ENCODE measurements at places on chromosomes 11 and 22.

- no peak for DNase-seq
Observed at GRCh38 chr22:27045103-27045947, 387.9 kb downstream of the MIAT start.

DNA sequence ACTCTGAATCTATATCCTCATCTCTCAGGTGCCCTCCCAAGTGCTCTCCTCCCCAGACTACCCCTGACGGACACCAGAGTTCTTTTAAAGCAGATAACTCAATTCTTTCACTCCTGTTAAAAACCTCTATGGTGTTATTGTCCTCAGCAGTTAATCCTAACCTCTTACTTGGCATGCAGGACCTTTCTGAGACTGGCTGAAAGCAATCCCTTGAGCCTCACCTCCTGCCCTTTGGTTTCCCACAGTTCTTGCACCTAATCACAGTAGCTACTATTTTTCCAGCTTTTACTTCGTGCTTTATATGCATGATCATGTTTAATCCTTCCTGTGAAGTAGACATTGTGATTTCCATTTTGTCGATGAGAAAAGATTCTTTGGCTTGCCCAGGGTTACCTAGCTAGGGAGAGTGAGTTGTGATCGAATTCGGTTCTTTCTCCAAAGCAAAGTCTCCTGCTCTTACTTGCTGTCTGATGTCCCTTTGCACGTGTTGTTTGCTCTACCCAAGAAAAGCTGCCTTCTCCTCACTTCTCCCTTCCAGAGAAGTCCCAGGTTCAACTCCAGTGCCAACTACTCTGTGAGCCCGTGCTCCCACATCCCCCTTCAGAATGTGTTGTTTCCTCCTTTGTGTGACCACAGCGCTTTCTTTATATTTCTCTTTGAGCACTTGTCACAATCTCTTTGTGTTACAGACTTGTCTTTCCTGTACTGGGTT lies 2.1 kb downstream of the UBE2L3 start:
- DNase-seq, result no peak

DNA sequence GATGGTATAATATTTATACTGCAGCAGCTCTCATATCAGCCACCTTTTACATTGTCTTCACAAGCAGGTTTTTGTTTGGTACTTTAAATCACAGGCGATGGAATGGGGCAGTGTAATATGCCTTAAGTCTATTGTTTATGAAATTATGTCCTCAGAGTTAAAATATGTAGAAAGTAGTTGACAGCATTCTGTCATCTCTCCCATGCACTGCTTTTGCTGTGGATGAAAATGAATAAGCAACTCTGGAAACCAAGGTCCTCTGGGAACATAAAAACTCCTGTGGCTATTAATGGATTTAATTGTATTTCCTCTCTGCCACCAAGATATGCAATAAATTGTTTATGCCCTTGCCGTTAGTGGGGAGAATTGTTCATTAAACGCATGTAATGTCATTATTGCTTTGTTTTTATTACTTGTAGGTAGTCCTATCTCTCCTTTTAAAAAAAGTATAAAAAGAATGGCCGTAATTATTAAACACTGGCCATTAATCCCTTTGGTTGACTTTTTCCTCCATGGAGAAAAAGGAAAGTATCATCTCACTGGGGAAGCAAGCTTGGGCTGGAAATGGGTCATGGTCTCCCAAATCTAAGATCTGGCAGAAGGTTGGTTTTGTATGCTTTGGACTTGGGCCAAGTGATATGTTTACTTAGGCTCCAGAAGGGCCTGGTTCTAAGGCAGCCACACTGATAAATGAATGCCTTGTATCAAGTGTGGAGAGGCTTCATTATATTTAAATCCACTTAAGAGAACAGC lies 13.1 kb downstream of the PACS1 start:
- DNase-seq, result no peak

GRCh38 chr11:123755813-123756212 lies 1.5 kb upstream of the OR6X1 start:
- DNase-seq, result no peak

DNA sequence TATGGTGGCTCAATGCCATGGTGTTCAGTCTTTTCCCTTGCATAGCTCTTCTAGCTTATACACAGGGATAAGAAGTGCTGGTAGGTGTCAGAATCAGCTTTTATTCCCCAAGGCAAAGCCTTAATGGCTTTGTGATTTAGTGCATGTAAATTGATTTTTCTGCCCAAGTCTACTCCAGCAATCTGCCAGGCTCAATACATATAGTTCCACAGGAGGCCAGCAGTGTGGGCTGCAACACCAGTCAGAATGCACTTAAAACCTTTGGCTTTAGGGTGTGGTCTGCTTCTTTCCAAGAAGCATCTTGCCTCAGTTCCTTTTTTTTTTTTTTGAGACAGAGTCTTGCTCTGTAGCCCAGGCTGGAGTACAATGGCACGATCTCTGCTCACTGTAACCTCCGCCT lies 14.5 kb upstream of the CAPRIN1 start:
- no peak for DNase-seq

DNA sequence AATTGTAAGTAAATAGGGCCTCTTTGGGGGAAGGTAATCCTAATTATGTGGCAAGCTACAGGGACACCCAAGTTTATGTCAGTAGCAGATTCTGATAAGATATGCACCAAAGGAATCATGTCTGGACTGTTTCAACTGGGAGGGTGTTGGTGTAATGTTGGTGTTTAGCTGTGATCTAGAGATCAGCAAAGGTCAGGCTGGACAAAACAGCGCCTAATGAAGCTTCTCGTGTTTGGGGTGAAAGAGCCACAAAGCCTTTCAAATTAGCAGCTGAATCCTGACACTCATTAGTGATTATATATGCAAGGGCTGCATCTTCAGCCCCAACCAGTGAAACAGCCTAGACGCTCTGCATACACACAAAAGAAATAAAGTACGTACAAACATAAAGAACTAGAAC lies 106.3 kb downstream of the MPPED2 start:
- DNase-seq, result no peak

DNA sequence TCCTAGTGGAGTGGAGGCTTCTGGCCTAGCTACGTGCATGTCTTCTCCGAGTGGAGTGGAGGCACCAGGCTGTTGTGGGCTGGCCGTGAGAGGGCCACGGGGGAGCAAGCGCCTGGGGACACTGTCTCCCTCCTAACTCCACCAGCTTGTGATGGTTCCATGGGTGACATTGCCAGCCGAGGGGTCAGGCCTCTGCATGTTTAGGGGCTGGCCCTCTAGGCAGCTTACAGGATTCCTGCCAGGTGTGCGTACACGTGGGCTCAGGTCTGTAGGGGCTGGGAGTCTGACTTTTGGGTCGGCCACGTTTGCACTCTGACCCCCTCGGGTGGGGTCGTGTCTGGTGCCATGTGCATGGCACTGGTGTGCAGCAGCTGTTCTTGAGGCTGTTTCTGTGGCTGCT lies 31.6 kb downstream of the TBC1D22A start:
- DNase-seq, result no peak

DNA sequence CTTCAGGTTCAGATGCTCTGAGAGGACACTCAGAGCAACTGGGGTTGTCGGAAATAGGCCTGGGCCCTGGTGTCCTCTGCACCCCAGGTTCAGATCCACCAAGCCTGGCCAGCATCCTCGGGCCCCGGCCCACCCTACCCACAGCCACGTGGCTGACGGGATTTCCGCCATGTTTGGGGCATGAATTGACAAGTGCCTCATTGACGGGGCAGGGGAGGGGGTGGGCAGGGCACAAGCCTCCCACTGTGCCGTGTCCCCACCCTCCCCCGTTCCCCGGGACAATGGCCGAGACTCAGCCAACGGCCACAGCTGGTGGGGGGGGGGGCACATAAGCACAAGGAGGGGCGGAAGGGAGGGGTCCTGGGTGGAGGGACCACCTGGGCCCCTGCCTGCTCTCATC lies 8.5 kb downstream of the MYRF start:
- no peak for DNase-seq
